Adipocyte (in vitro differentiated cells): ENCODE measurements at places on chromosomes 7 and 10.

DNA sequence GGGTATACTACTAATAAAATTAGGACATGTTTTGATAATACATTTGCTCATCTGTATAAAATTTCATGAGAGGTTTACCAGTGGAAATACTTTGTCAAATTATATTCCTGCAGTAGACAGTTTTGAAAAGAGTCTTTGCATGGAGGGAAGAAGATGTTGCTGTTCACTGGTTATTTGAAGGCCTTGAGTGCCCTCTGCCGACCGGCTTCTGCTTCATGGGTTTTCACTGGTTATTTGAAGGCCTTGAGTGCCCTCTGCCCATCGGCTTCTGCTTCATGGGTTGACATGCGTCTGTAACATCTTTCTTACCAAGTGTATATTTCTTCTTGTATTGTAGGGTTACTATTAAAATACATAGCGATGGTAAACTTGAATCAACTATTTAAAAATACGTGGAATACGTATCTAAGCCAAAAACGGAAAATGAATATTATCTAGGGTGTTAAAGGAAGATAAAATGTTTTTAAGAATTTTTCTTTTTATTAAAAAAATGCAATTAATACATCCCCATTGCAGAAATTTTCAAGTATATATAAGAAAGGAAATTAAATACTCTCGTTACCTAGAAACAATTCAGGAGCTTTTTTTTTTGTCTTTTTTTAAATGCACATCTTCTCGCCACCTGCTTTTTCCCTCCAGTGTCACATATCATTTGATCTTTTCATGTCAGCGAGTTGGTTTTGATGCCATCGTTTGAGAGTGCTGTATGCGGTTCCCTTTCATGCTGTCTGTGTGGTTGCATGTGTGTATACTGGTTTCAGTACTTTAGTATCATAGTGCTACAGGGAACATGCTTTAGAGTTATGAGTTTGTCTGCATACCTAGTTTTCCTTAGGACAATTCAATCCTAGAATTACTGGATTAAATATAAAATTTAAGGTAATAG, 73.4 kb downstream of the SHH start:
- DNase-seq: peak; percentile 83

DNA sequence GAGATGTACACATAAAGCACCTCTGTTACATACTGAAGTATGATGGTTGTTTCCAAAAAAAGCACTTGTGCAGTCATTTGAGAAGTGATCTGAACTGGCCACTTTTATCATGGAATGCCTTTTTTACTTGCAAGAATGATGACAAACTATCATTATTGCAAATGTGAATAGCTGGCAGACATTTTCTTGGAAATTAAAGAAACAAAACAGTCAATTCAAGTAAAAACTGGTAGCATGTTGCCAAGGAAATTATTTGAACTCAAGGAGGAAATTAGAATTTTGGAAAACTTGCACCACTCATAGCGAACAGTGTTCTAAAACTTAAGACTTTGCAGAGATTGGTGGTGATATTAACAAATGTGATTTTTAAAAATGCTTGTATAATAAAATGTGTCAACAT, 6.6 kb downstream of the RHEB start:
- DNase-seq: no peak

DNA sequence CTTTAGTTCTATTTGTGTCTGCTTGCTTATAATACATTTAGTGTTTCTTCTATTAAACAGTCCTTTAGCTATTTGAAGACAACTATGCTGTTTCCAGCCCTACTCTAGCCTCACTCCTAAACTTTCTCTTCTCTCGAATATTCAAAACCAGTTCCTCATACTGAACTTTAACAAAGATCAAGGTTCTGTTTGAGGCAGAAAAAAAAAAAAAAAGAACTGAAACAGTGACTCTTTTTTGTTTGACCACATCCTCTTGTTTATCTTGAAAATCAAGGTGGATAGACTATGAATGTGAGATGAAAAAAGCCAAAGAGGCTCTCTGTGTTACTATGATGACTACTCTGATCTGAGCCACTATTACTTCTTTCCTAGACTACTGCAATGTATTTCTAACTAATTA, 154.3 kb downstream of the ZNF365 start:
- no peak for DNase-seq

DNA sequence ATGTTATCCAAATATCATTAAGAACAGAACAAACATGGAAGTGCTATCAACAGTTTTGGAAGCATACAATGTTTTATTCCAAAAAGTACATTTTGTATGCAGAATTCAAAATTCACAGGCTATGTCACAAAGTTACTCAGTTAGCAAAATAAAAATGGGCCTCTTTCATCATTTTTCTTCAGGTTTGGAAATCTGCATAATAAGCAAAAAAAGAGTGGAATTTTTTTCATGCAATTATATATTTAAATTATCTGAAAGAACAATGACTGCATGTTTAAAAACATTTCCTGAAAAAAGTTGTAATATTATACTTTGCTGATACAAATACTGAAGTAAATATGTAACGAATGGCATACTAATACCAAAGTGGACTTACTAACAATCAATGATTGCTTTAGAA, 161.2 kb upstream of the MBL2 start:
- DNase-seq: no peak

DNA sequence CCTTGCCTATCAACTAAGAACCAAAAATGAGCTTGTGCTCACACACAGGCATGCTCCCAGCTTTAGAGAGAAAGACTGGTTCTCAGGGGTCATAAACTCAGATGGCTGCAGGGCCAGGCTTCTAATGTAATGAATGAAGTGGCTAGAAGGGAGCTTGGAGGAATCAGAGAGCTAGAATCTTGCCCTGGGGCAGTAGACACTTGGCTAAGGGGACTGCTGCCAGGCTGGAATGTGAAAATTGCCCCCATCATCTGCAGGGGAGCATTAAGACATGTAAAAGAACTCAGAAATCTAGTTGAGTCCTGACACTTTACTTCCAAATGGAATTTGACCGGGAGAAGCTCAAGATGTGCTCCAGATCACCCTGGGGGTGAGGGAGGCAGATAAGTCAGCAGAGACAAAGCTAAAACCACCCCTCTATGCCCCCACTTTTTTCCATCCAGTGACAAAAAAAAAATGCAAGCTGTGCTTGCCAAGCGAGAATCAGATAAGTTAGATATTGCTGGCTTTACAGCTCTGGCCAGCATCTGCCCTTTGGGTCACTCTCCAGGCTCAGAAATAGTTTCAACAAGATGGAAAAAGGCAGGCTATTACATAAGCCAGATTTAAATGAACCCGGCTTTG, 2.3 kb upstream of the SLC16A9 start:
- DNase-seq: no peak

DNA sequence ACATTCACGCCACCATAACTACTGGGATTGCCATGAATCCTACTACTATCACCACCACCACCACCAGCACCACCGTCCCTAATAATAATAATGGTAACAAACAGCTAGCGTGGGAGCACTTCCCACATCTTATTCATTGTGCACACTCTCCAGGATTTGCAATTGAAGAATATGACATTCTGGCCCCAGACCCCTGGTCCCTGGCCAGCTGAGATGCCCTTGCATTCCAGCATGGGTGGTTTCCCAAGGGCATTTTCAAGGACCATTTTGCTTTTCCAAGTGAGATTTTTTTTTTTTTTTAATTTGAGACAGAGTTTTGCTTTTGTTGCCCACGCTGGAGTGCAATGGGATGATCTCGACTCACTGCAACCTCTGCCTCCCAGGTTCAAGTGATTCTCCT, 14.7 kb downstream of the CTBP2 start:
- no peak for DNase-seq

GRCh38 chr7:111958896-111959295, 247.3 kb downstream of the DOCK4 start:
- peak; percentile 30 for DNase-seq

GRCh38 chr10:78688230-78688900, 380.4 kb upstream of the ZMIZ1 start:
- no peak for DNase-seq

DNA sequence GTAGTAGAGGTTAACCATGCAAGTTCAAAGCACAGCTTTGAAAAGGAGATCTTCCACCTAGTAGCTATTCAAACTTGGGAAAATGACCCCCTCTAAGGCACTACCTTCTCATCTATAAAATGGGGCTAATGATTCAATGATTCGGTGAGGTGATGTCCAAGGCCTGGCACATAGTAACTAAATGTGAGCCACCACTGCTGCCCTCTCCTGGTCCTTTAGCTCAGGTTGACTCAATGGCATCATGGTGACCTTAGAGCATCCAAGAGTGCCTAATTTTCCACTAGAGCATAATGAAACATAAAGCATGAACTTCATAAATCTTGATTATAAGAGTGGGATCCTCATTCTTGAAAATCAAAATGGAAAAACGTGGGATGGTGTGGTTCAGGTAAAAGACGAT, 16.3 kb upstream of the PLCE1 start:
- DNase-seq: no peak

GRCh38 chr10:124674768-124675222, 69.4 kb downstream of the FAM53B start:
- no peak for DNase-seq

GRCh38 chr10:124680675-124681074, 63.5 kb downstream of the FAM53B start:
- no peak for DNase-seq

GRCh38 chr10:104336821-104337467, 1.3 kb downstream of the ITPRIP start:
- DNase-seq: peak; percentile 84

GRCh38 chr7:85890244-85890811, 703.5 kb upstream of the SEMA3D start:
- peak; percentile 74 for DNase-seq

DNA sequence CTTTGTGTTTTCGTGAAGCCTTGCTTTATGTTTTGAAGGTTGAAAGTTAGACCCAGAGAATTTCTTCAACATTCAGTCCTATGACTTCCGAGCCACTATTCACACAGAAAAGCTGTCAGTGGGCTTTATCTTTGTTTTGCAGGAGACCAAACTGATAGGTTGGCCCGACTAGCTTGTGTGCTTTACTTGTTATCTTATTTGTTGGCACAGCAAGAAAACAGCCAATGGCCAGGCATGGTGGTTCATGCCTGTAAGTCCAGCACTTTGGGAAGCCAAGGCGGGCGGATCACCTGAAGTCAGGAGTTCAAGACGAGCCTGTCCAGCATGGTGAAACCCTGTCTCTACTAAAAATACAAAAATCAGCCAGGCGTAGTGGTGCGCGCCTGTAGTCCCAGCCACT, 16.0 kb upstream of the GDI2 start:
- DNase-seq: no peak

GRCh38 chr10:53977267-53977666, 823.8 kb downstream of the PCDH15 start:
- DNase-seq: no peak

DNA sequence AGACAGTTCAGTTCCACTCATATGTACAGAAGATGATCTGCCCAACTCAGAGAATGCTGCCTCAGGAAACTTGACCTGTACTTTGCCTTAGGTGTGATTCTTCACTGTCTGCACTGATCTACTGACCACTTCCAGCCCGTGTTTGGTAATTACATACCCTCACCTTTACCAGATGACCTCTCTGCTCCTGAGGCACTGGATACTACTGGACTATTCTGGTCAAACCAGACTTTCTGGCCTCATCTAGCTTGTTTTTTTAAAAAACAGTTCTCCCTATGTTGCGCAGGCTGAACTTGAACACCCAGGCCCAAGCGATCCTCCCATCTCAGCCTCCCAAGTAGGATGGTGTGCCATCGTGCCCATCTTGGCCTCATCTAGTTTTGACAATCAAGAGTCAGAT, 26.2 kb downstream of the IDE start:
- no peak for DNase-seq

- no peak for DNase-seq
Observed at GRCh38 chr10:2210088-2210487, 472.8 kb upstream of the ADARB2 start.

- peak; percentile 65 for DNase-seq
Observed at GRCh38 chr7:132783824-132784223, 207.6 kb upstream of the PLXNA4 start.

DNA sequence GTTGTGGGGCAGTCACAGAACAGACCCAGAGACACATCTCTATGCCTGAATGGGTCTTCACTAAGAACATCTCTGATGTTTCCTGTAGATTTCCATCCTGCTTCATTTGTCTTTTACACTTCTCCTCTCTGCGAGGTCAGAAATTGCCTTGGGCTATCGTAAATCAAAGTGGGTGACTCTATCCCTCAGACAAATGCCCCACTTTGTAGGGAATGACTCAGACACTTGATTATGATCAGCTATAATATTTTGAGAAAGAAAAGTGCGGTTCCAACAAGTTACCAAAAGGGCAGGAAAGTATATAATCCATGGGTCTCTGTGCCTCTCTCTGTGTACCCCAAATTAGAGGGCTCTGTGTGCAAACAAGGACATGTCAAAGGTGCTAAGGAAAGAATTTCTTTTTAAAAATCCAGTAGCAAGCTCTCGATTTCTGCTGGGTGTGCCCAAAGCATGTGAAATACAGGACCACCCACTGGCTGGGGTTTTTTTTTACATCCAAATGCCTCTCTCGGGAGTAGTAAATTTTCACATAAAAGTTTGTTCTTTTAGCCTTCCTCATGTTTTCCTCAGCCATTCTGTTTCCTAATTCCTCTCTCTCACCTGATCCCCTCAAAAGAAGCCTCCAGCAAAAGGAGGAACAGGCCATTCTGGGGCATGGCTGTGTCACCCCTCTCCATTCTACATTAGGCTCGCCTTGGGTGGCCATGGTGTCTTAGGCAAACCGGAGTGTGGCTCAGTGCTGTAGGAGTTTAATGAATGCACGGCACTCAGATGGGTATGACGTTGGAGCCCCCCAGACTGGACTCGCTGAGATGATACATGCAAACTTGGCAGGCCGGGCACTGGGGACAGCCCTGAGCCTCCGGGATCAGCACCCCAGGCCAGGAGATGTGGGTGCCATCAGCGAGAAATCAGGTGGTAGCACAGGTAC, 6.3 kb upstream of the OPN4 start:
- DNase-seq: peak; percentile 45

GRCh38 chr10:9875353-9875752, 1142.3 kb upstream of the CELF2 start:
- no peak for DNase-seq

DNA sequence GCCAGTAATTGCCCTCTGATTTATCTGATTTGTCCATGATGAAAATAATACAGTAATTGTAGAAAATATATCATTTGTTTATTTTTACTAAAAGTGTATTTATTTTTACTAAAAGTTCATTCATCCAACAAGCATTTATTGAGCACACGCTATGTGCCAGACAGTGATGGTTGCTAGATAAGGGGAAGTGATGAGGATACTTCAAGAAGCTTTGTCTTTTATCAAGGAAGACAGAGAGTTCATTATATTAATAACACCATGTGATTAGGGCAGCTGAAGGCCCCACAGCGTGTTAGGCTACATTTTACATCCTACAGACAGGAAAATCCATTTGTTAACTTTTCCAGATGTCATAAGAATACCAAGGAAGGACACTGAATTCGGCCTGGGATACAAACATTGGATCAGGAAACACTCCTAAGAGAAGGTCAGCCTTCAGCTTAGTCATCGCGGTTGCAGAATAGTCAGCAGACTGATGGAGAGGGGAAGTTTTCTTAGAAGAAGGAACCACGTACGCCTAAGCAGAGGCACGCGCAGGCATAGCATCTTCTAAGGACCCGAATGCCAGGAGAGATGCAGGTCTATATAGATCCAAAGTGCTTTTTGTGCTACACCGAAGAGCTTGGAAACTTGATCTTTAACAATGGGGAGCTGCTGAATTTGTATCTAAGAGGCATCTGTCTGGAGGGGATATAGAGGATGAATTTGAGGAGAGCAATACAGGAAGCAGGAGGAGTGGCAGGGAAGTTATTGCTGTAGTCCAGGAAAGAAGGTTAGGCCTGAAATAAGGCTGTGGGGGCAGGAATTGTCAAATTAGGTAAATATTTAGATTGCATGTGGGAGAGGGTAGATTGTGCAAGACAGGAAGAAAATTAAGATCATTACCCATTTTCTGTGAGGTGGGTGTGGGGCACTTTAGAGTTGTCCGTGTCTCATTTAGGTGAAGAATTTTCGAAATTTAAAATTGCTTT, 85.7 kb downstream of the LRGUK start:
- no peak for DNase-seq
